ENCODE measurements at places on chromosomes 2 and 18. TPM values are rescaled to one million over a fixed set of nuclear protein-coding genes. Genes with fewer than 3 reads are reported as not detected.
A peak's percentile ranks its signal among the peaks of the same experiment; 100 is the strongest.

The FIGN gene
- total RNA-seq: 13.5 TPM

The MC4R gene
- not detected for total RNA-seq

The GNLY gene
- total RNA-seq: 1.7 TPM

GRCh38 chr2:53422979-53423378, 344.6 kb upstream of the CHAC2 start:
- no peak for DNase-seq

DNA sequence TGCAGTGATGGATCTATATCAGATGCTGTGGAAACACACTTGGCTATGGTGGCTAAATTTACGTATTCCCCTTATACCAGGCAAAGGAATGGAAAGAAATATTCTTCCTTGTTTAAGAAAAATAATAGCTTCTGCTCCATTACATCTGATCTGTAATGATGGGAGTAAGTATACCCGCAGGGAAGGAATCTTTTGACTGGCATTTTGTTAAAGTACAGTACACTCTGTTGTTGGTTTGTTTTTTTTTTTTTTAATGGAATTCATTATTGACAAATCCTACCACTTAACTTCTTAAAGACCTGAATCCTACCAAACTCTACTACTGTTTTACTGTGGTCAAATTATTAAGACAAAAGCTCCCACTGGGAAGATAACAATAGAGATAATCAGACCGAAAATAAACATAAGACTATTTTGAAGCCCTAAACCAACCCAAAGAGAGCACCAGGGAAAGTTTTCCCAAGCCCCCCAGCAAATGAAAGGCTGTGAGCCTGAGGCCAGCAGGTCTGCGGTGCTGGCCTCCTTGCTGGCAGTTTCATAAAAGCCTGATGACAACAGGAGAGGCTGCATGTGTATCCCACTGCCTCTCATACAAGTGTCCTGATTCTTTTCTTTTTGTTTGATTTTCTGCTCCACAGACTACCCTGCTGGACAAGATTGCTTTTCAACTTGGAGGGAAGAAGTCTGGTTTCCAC, 101.0 kb downstream of the SLC25A12 start:
- no peak for DNase-seq

- DNase-seq: no peak
These were observed 340.3 kb upstream of the SALL3 start for GRCh38 chr18:78639006-78639950.

- DNase-seq: no peak
These were observed 62.1 kb downstream of the LBH start for GRCh38 chr2:30293303-30293921.

DNA sequence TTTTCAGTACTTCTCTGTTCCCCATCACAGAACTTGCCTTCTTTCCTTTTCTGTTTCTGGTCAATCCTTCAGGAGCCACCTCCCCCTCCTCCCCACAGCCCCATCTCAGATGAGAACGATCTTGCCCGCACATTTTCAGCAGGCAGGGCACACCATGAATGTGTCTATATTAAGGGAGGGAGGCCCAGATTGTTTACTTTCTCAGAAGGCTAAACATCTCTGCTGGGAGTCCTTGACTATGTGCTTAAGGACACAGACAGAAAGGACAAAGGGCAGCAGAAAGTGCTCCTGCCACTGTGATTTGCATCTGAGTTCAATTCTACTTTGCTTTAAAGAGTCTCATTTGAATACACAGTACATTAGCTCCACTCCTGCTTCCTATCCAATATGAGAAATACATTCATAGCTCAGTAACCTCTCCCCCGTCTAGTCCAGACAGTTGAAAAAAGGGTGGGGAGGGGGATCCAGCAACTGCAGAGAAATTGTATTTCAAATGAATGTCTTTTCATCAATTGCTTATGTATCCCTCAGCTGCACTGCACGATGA, 175.0 kb upstream of the PARD3B start:
- DNase-seq: no peak

DNA sequence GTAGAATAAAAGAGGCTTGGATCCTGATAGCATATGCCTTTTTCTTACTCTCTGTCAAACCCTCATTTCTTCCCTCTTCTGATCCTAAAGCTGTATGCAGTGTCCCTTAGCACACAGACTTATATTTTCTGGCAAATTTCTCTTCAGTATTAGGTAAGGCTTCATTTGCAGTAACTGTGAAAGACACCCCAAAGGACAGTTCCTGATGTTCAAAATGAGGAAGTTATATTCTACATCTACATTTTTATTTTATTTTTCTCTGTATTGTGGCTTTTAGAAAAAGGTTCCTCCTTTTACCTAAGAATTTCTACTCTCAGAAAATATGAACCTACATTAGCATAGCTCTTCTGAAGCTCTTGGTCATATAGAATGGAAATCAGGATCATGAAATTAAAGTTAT, 261.7 kb downstream of the PDE11A start:
- no peak for DNase-seq

DNA sequence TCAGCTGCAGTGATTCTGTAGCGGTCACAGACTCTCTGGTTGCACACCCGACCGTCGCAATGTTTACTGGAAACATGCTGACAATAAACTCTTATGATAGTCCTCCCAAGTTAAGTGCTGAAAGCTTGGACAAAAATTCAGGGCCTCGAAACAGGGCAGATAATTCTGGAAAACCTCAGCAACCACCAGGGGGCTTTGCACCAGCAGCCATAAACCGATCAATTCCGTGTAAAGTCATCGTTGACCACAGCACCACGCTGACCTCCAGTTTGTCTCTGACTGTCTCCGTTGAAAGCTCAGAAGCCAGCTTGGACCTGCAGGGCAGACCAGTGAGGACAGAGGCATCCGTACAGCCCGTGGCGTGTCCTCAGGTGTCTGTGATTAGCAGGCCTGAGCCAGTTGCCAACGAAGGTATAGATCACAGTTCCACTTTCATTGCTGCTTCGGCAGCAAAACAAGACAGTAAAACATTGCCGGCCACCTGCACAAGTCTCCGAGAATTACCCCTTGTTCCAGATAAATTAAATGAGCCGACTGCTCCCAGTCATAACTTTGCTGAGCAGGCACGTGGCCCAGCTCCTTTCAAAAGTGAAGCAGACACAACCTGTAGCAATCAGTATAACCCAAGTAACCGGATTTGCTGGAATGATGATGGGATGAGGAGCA, 166.1 kb downstream of the ASXL3 start:
- peak; percentile 23 for DNase-seq

DNA sequence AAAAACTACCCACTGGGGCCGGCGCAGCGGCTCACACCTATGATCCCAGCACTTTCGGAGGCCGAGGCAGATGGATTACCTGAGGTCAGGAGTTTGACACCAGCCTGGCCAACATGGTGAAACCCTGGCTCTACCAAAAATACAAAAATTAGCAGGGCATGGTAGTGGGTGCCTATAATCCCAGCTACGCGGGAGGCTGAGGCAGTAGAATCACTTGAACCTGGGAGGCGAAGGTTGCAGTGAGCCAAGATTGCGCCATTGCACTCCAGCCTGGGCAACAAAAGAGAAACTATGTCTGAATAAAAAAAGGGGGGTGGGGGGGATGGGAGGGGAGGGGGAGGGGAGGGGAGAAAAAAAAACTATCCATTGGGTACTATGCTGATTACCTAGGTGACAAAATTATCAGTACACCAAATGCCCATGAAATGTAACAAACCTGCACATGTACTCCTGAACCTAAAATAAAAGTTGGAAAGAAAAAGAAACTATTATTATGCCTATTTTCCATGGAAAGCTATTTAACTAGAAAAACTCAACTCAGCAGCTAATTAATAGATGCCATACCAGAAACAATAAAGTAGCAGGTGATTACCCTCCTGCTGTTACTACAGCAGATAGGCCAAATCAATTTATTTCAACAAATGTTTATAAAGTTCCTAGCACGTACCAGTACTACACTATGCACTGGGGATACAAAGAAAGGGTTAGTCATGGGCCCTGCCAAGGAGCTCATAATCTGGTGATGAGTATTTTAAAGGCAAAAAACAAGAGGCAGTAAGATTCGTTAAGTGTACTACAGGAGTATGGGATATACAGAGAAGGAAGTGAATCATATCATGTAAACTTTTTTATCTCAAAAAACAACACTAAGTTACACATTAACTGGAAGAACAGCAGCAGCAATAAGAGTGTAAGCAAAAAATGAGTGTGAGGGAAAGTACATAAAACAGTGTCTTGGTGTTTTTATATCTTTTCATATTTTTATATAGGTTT, 112.8 kb upstream of the SLC39A10 start:
- DNase-seq: no peak

GRCh38 chr2:81087646-81088045, 783.1 kb upstream of the LRRTM1 start:
- DNase-seq: no peak

- no peak for DNase-seq
These were observed 48.0 kb downstream of the LANCL1 start for GRCh38 chr2:210428393-210429179.

GRCh38 chr2:239376351-239376750, 24.5 kb downstream of the HDAC4 start:
- DNase-seq: no peak

DNA sequence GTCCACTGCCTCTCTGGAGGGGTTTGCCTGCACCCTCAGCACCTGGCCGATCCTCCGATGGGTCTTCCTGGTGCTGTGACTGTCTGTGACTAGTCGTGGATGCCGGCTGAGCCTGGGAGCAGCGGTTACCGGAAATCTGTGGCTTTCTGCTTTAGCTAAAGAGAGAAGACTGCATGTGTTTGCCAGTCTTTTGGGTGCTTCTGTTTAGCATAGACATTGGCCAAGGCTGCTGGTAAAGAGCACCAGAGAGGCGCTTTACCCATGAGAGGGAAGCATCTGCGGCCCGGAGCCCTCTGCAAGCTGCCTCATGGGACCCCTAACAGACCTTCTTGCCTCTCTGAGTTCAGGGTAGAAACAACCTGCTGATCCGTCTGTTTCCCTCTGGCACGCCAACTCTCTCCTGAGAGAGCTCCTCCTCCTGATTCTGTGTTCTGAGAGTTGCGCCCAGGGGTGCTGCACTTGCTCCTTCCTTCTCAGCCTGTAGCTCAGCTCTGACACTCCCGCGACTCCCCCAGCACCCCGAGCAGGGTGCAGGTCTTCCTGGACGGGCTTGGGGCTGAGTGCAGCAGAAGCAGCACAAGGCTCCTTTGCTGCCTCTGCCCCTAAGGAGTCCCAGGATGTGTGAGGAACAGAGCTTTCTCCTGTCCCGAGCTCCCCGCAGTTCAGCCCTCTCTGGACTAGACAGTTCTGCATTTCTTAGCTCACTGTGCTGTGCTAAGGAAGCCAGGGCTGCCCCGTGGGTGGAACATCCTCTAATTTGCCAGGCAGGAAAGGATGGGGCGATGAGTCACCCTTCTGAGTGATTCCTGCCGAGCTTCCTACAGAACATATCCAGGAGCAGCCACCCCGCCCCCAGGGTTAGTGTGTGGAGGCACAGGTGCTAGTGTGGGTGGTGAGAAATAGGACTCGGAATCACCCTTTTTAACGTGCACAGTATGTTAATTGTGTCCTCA, 203.2 kb downstream of the SH3RF3 start:
- DNase-seq: peak; percentile 85

DNA sequence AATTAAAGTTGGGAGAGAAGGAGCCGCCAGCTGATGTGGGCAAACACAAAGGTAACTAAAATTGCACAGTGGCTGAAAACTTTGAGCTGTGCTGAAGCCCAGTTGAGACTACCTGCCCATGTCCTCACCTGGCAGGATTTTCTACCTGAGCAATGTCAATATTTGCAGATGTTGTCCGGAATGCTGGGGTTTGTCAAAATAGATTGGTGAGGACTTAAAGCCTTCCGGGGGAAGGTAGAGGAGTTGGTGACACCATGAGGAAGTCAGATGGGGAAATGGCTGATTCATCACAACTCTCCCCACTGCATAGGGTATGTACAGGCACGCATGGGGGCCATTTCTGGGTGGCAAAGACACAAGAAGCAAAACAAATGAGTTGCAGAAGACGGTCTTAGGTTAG, 114.9 kb downstream of the ALK start:
- no peak for DNase-seq

- no peak for DNase-seq
These were observed 64.1 kb downstream of the BCL2 start for GRCh38 chr18:63255435-63255834.

DNA sequence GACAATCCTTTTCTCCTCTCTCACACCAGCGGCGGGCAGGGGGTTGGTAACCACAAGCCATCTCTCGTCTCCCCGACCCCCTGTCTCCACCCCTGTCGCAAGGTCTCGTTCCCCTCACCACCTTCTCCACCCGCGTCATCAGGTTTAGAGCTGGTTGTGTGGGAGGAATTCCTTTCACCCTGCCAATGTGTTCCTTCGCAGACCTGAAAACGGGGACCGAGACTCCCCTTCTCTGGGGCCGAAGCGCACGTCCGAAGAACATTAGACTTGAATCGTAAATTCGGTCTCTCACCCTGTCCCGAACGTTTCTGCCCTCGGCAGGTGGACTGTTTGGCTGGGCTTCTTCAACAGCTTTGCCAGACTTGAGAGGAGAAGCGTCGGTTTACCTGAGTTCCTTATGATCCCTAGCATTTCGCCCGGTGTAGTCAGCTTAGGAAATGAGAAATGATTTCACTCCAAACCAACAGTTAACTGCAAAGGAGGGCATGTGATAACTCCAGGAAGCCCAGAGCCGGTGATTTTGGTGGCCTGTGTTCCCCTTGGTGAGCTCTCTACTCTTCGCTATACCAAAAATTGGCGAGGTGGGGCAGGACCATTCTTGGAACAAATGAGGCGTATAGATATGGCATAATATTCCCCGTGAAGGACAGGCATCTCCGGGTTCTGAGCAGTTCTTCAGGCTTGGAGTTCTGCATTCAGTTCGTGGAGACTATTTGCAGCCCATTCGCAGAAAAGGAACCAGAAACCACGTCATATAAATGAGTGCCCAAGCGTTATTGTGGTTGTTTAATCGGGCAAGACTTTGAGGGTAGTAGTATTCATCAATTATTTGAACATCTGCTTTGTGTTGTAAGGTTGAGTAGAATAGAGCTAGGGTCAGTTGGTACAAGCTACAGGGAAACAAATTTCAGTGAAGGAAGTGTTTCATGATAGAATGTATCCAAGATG, 694 bp downstream of the CFAP36 start:
- DNase-seq: no peak

DNA sequence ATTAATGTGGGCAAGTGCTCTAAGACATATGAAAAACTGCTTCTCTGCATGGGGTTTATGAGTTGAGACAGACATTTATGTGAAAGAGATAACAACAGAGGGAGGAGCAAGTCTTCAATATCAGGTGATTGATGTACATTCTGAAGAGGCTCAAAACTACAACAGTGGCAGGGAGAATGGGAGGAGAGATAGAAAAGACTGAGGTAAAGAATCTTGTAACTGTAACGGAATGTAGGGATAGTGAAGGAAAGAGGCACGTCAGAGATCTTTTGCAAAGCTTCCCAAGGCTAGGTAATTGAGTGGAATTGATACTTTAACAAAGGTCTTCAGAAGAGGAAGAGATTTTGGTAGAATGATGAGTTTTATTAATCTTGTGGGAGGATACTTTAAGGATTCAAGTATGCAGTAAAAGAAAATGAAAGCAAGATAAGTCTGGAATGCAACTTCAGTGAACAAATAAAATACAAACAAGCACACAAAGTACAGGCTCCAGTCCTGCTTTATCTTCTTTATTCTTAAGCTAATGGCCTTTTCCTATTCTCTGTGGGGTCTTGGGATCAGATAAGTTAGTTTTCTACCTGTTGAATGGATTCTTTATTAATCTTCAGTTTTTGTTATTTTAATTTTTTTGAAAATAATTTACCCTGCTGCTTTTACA, 15.0 kb downstream of the SMAD4 start:
- DNase-seq: no peak

GRCh38 chr2:234951664-234952269, at the start of gene SH3BP4:
TSS of gene SH3BP4 (plus strand) at chr2:234952017. CDS start at chr2:235035003, 82,986 bp downstream.
- peak; percentile 89 for DNase-seq

Measured in Right ventricle myocardium superior (tissue), 1 donor.